ENCODE measurements at places on chromosomes 12 and 14.
A peak's percentile ranks its signal among the peaks of the same experiment; 100 is the strongest.

- DNase-seq: no peak
These were observed 47.7 kb upstream of the ANP32D start for GRCh38 chr12:48424644-48425043.

DNA sequence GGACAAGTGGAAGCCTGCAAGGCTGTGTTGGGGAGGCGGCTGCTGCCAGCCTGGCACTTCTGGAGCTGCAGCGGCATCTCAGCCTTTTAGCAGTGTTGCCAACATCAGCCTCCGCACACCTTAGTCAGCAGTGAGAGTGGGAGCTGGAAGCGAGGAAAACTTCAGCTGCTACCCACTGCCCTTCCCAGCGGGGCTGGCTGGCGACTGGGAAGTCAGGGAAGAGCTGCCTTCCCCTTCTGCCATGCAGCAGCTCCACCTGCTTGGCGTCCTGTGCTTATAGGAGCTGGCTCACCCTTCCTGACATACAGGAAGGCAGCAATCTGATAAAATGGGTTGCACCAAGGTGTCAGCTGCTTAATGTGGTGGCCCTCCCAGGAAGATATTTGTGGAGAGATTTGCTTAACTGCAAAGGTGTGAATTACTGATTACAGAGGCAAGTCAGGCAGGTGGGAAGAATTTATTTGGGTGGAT, 15.4 kb upstream of the PLEKHG3 start:
- no peak for DNase-seq

- DNase-seq: no peak
These were observed 77.3 kb downstream of the IRF2BPL start for GRCh38 chr14:76951166-76951565.

DNA sequence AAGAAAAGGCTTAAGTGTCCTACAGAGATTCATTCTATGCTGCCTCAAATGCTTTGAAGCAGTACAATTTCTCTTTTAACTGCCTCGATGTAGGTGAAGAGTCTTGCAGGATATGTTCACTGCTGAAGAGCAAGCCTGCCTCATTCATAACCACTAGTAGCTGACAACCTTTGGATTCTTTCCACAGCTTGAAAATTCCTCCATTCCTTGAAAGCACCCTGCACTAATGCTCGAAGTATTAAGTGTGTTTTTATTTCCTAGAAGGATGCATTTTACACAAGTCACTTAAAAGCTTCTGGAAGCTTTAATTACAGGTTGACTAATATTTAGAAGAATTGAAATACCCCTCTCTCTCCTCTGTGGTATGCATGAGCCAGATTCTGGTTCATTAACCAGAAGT, 429.4 kb downstream of the DIO2 start:
- DNase-seq: peak; percentile 0

GRCh38 chr12:108745641-108746040, 14.3 kb upstream of the CORO1C start:
- no peak for DNase-seq

DNA sequence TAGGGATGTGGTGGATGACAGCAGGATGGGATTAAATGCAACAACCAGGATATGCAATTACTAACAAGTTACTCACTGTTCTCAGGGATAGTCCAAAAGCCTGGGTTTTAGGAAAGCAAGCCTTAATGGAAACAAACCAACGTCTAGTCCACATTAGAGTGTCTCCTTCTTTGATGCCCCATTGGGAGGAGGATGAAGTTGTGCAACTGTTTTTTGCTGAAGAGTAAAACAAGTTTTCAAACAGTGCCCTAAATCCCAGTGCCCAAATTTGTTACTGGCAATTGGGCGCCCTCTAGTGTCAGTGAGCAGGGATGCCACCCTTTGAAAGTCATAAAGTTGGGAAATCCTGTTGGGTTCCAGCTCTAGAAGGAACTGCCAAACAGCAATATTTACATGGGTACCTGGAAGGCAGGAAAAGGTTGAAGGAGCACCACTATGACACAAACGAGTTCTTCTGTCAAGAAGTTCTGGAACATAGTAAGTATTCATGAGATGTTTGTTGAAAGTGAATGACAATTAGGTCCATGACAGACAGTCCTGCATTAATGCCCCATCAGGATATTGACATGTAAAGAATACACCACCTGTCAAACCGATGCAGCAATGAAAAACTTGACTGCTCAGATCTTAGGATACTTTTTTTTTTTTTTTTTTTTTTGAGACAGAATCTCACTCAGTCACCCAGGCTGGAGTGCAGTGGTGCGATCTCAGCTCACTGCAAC, 11.1 kb upstream of the DPF3 start:
- peak; percentile 60 for DNase-seq

DNA sequence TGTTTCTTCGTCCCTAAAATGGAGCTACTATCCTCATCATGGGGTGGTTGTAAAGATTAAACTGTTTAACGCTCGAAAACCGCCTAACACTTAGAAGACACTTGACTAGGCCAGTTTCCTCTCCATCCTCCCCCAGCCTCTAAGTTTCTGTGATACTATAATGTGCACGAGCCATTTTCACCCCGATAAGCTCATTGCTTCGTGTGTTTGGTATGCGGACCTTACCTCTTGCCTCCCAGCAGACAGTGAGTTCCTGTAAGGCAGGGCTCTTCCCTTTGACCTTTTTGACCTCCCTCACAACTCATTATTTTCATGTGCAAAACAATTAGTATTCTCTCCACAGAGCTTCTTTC, 499 bp upstream of the GXYLT1 start:
- DNase-seq: no peak

DNA sequence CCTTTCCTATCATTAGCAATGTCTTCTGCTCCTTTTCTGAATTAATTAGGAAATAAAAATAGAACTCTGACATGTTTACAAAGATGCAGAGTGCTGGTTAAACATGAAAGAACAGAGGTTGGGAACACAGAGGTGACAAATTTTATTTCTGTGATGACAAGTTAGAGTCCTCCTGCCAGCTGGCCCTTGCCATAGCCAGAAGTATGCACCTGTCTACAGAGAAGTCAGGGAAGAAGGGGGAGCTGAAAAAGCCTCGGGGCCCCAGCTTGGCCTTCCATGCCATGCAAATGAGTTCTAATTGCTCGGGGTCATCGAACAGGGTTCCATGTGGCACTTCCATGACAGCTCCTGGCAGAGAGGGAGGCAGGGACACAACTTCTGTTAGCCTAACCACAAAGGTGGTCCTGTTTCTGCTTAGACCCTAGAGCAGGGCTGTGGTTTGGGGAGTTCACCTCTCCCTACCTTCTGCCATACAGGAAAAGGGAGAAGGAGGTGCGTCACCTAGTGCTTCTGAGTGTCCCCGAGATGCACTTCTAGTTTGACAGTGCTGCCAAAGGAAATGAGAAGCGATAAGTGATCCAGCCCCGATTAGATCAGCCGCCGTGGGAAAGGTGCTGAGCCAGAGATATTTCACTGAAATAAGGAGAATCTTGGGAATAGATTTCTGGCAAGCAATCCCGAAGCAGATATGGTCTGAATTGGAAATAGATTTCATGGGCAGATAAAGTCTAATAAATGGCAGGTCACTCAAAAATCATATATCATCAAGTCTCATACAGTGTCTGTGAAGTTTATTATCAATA, 155.8 kb upstream of the FOXN3 start:
- no peak for DNase-seq

DNA sequence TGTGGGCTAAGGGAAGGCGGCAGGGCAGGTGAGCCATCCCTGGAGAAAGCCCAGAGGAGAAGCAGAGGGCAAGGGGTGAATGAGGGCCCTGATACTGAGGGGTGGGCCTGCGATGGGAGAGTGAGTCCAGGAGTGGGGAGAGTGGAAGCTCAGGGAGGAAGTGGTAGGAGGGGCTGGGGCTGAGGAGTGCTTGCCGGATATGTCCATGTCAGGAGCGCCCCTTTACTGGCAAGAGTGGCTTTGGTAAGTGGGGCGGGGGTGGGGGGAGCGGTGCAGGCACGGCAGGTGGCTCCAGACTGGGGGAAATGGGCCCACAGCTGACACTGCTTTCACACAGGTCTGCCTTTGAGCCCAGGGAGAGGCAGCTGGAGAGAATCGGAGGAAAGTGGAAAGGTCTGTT, 86.4 kb upstream of the GPR68 start:
- DNase-seq: no peak

DNA sequence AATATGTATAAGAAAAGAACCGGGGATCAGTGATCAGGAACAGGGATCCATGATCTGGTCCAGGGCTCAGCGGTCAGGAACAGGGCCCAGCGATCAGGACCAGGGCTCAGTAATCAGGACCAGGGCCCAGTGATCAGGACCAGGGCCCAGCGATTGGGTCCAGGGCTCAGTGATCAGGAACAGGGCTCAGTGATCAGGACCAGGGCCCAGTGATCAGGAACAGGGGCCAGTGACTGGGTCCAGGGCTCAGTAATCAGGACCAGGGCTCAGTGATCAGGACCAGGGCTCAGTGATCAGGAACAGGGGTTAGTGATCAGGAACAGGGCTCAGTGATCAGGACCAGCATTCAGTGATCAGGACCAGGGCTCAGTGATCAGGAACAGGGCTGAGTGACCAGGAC, 56.3 kb downstream of the TMEM121 start:
- DNase-seq: no peak

DNA sequence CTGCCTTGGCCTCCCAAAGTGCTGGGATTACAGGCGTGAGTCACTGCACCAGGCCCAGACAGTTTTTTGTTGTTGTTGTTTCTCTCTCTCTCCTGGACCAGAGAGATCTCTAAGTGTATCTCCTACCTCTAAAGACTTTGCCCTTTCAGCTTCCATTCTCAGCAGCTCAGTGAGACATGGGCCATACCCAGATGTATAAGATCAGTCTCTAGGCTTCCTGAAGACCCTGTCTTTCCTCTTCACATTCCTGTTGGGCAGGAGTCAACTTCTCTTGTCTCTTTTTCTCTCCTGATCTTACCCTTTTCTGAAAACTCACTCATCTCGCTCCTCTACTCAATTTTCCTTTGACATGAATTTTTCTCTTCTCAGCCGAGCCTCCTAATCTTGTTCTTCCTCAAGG, 42.0 kb downstream of the KCNK13 start:
- DNase-seq: no peak

GRCh38 chr12:113240395-113240794, 19.1 kb downstream of the TPCN1 start:
- DNase-seq: no peak

DNA sequence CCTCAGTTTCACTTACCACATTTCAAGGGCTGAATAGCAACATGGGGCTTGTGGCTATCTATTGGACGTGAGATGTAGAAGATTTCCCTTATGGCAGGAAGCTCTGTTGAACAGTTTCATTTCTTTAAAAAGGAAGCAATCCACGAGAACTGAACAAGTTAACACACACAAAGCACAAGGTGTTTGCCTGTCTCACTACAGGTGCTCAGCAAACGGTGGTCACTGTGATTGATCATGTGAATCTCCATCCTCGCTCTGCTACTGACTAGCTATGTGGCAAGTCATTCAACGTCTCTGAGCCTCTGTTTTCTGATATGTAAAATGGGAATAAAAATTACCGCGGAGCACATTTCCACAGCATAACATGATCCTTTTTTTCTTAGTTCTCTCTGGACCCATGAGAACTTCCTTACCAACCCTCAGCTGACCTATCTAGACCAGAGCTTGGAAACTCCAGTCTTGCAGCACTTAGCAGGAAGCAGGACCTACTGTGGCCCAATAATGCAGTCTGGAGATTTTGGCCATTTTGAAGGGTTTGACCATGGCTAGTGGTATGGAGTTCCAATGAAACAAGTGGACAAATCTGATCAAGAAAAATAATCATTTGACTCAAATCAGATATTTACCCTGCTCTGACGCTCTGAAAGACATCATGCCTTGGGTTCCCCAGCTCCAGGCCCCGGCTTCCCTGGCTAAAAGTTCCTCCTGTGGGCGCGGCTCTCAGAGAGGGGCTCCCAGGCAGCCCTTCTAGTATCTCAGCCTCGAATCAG, 278.8 kb downstream of the ZFP36L1 start:
- DNase-seq: no peak

- peak; percentile 20 for DNase-seq
These were observed 132.9 kb upstream of the DAAM1 start for GRCh38 chr14:59055439-59056045.

DNA sequence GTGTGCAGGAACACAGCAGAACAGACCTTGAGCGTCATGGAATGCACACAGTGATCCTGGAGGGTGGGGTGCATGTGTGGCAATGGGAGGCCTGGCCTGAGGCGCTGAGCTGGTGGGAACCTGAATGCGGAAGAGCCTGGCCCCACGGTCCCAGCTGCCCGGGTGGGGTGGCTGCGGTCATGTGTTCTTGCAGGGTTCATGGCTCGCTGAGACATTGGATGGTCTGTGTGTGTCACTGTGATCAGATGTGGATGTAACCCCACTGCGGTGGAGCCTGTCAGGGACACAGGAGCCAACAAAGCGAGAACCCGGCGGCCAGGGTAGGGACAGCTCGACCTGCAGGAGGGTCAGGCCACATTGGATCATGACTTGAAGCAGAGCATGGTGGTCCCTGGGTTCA, 23.2 kb downstream of the MTA1 start:
- DNase-seq: no peak

DNA sequence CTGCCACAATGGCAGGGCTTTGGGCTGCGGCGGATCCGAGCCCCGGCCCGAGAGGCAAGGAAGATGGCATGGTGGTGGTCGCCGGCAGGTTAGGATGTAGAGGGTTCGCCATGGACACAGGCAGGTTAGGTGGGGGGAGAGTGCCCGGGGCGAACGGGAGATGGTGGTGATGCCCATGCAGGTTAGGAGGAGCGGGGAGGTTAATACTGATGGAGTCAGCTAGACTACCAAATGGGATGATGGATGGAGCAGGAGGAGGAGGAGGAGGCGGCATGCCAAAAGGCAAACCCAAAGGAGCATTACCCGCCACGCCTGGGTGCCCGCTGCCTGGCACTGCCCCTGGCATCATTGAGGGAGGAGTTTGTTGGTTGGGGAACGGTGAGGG, 6.2 kb downstream of the MYL6 start:
- DNase-seq: no peak

GRCh38 chr14:46490238-46490685, 161.3 kb downstream of the RPL10L start:
- no peak for DNase-seq

- DNase-seq: no peak
These were observed 395.7 kb upstream of the PDE3A start for GRCh38 chr12:19972325-19973288.

DNA sequence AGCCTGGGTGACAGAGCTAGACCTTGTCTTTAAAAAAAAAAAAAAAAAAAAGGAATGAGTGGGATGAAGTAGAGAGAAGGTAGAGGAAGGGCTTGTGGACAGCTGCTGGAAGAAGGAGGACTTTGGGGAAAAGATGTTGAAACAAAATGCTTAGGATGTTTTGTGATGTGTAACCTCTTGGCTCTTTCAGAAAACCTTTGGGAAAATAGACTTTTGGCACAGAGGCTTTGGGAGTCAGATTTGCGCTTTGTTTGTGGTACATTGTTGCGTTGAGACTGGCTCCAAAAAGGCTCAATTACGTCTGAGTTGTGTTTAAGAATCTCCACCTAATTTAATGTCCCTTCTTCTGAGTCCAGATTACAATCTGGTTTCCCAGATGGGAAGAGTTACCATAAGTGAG, 32.9 kb upstream of the SPTLC2 start:
- no peak for DNase-seq
